NCI-H187 (cell line): ENCODE measurements at places on chromosomes 3 and 15.

- no peak for DNase-seq
Observed at GRCh38 chr3:41318520-41318919, 119.2 kb downstream of the CTNNB1 start.

- no peak for DNase-seq
Observed at GRCh38 chr3:152672320-152672649, 162.6 kb upstream of the P2RY1 start.

GRCh38 chr3:69762768-69763229 is 23.5 kb downstream of the MITF start:
- DNase-seq: no peak

- no peak for DNase-seq
Observed at GRCh38 chr15:88513195-88513594, 33.3 kb downstream of the DET1 start.

DNA sequence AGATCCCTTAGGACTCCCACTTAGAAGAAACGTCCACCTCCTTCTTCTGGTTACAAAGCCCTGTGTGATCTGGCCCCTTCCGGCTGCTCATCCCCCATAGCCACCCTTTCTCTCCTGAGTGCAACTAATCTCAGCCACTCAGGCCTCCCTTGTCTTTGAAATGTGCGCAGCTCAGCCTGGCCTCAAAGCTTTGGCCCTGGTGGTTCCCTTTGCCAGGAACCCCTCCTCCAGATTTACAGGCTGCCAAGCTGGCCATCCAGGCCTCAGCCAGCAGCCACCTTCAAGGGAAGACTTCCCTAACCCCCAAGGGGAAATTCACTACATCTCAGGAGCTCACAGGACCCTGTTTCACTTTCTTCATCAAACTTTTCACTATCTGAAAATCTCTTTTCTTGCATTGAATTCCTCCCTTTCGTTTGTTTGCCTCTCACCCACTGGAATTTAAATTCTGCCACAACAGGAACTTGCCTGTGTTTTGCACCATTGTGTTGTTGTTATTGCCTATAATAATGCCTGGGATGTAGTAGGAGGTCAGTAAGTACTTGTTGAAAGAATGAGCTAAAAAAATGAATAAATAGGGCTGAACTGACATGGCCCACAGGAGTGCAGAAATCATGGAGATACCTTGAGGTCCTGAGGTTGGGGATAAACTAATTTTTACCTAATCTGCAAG is 109.5 kb upstream of the PFN2 start:
- no peak for DNase-seq

- DNase-seq: no peak
Observed at GRCh38 chr3:12840591-12841148, 695 bp downstream of the RPL32 start.

GRCh38 chr15:64067564-64068030 is 21.3 kb upstream of the DAPK2 start:
- DNase-seq: peak; percentile 22

DNA sequence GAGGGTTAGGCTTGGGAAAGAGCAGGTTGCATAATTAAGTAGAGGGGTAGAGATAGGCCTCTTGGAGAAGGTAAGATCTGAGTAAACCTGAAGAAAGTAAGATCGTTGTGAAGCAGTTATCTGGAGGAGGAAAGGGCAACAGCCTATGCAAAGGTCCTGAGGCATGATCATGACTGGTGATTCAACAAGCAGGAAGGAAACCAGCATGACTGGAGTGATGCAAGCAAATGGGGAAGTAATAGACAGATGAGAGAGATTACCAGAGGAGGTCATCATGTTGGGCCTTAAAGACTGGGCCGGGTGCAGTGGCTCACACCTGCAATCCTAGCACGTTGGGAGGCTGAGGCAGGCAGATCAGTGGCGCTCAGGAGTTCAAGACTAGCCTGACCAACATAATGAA is 360.2 kb downstream of the EPHB1 start:
- no peak for DNase-seq

- DNase-seq: no peak
Observed at GRCh38 chr3:67461667-67462142, 192.7 kb downstream of the SUCLG2 start.

DNA sequence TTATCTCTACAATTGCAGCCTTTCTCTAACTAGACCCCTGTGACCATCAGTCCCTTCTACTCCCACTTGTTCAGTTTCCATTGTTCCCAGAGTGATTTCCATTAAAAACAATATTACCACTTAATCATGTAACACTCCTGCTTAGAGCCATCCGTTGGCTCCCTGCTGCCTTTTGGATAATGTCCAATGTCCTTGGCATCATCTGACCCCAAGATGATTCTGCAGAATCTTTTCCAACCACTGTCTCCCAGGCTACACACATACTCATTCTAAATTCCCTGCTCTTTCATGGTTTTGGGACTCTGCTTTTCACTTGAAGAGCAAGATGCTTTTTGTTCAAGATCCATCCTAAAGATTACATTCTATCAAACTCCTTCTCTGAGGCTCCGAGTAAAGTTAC is 7.1 kb downstream of the KCNH8 start:
- no peak for DNase-seq

DNA sequence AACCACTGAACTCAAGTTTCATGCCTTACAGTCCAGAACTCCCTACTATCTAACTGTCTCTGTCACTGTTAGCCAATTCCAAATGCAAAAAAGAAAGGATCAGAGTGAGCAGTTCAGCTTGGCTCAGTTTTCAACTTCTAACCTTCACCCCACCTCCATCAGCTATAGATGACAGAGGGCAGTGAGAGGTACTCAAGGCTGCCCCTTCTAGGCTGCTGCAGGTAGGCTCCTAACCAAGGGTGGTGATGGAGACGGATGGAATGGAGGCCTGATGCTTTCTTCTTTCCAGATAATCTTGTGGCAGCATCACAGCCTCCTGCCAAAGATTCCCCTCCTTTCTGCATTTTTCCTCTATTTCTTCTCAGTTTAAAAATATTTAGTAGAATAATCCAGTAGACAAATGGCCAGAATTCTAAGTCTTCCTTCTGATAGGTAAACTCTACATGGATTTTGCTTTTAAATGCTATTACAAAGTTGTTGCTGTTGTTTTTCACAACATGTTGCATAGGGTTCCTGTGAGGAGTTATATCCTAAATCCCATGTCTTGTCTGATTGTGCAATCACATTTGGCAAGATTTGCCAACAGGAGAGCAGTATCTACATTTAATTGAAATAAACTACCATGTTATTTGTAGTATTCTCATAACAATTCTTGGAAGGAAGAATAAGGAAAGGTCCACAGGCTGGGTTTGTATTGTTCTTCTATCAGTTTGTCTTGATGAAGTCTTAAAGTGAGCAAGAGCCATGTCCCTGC is 301.6 kb upstream of the TRIM42 start:
- no peak for DNase-seq
